Tibial nerve (tissue), 4 donors: ENCODE measurements at places on chromosomes 2 and 18. TPM values are rescaled to one million over a fixed set of nuclear protein-coding genes. Genes with fewer than 3 reads are reported as not detected.

- DNase-seq, result no peak
- H3K27me3 ChIP-seq, result no peaks in the 10 kb centered on the region
- no peak overlapping the region for H3K27ac ChIP-seq
- H3K36me3 ChIP-seq, result no peaks in the 10 kb centered on the region
- H3K4me3 ChIP-seq, result no peak overlapping the region
- H3K4me1 ChIP-seq, result no peaks in the 10 kb centered on the region
These were observed 324.7 kb upstream of the PIK3C3 start for GRCh38 chr18:41630232-41630886.

DNA sequence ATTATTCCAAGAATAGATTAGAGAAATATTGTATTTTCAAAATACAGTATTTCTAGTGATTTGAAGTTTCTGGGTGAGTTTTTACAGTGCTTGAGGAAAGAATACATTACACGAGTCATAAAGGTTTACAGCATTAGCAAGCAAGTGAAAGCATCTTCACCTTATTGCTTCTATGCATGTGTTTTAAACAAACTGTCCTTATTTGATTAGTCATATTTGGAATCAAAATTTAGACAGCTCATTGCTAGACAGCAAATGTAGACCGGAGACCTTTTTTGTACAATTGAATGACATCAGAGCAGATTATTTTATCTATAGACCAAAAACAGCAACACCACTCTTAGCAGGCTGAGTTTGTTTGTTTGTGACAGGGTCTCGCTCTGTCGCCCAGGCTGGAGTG lies 69.2 kb downstream of the FAM161A start:
- H3K36me3 ChIP-seq, result no peaks in the 10 kb centered on the region
- H3K4me1 ChIP-seq, result no peaks in the 10 kb centered on the region
- H3K27me3 ChIP-seq, result no peaks in the 10 kb centered on the region
- H3K4me3 ChIP-seq, result no peak overlapping the region
- no peak overlapping the region for H3K27ac ChIP-seq
- no peak for DNase-seq

- H3K27ac ChIP-seq, result no peak overlapping the region
- H3K36me3 ChIP-seq, result no peaks in the 10 kb centered on the region
- no peak for DNase-seq
- peak overlapping the region; percentile 22 for H3K4me3 ChIP-seq
- peaks cover 8% of the 10 kb centered on the region for H3K4me1 ChIP-seq
These were observed 8.1 kb downstream of the SIX2 start for GRCh38 chr2:45000921-45001868.

COL5A2 gene
- 45.3 TPM for total RNA-seq

TGFA gene
- 8.2 TPM for total RNA-seq

DNA sequence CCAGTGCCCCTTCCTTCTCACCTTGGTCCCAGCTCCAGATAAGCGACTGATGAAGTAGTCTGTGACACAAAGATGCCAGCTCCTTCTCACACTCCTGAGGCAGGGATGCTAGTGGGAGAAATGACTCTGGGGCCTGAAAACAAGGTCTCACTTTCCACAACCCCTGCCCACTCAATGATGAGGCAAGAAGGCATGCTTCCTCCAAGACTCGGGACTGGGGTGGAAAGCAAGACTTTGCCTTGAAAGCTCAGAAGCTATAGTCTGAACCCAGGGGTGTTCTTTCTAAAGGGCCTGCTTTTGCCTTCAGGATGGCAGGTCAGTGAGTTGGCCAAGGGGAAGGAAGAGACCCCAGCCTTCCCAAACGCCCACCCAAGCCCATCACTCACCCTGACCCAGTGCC lies 1.4 kb downstream of the CCDC142 start:
- H3K36me3 ChIP-seq, result no peaks in the 10 kb centered on the region
- DNase-seq, result no peak
- H3K27me3 ChIP-seq, result no peaks in the 10 kb centered on the region
- no peaks in the 10 kb centered on the region for H3K4me1 ChIP-seq
- peak overlapping the region; percentile 88 for H3K4me3 ChIP-seq
- no peak overlapping the region for H3K27ac ChIP-seq
